ENCODE measurements at places on chromosomes 3 and 15. TPM values are rescaled to one million over a fixed set of nuclear protein-coding genes. Genes with fewer than 3 reads are reported as not detected.

NEK11 gene
- total RNA-seq, result 7.7 TPM

TGM4 gene
- total RNA-seq, result 0.08 TPM

TMCO5A gene
- not detected for total RNA-seq

PROK2 gene
- total RNA-seq, result not detected

OR5K2 gene
- total RNA-seq, result not detected

TRANK1 gene
- total RNA-seq, result 2.1 TPM

Measured in hair follicular keratinocyte (primary cell).